ENCODE measurements at places on chromosomes 7 and 10.

DNA sequence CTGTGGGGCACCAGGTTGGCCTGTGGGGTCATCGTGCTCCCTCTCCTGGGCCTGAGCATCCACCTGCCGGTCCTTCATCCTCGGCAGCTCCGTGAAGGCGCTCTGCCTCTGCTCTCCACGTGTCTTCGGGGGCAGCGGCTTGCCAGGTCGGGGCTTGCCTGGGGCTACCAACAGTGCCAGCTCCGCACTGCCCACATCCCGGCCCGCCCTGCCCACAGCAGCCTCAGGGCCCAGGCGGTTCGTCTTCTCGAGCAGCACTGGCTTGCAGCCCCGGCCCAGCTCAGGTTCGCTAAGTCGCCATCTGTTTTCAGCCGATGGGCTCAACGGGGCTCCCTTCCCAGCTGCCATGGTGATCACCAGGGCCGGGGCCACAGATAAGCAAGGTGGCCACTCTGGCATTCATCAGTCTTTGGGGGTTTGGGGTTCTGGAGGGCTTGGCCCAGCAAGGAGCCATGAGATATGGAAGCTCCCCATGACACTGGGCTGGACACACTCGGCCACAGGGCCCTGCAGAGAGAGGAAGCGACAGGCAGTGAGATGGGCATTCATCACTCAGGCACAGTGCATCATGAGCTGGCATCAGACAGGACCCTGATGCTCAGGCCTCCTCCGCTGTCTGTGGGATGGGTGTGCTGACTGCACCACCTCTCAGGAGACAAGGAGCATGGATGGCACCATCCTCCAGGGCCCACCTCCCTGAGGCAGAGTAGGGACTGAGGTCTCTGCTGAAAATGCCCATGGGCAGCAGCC is 15.5 kb downstream of the ZNF488 start:
- DNase-seq = no peak

GRCh38 chr7:42108803-42109528 is 128.0 kb downstream of the GLI3 start:
- DNase-seq = no peak

- DNase-seq = no peak
These were observed 716 bp downstream of the SMARCD3 start for GRCh38 chr7:151247611-151248345.

DNA sequence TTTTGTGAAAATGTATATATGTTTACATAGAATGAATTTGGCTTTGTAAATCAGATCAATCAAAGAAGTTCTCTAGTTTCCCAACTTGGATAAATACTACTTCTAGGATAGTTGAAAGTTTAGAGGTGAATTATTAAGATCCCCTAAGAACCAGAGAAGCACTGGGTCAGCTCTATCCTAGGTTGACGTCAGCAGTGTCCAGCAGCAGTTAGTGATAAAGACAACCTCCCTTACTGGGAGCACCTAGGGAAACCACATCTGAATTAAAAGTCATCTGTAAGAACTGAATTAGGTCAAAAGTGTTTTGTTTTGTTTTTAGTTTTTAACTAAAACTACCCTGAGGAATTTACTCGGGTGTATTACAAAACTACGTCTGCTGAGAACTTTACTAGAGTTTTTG is 178.0 kb downstream of the POLR1F start:
- DNase-seq = no peak

GRCh38 chr10:14186245-14186644 is 144.5 kb downstream of the FRMD4A start:
- DNase-seq = no peak

Measured in OCI-M1 (cell line).